Activated CD4-positive, alpha-beta memory T cell treated with anti-CD3 and anti-CD28 coated beads for 36 hours (primary cell): ENCODE measurements at places on chromosomes 6 and 20. TPM values are rescaled to one million over a fixed set of nuclear protein-coding genes. Genes with fewer than 3 reads are reported as not detected.

DNA sequence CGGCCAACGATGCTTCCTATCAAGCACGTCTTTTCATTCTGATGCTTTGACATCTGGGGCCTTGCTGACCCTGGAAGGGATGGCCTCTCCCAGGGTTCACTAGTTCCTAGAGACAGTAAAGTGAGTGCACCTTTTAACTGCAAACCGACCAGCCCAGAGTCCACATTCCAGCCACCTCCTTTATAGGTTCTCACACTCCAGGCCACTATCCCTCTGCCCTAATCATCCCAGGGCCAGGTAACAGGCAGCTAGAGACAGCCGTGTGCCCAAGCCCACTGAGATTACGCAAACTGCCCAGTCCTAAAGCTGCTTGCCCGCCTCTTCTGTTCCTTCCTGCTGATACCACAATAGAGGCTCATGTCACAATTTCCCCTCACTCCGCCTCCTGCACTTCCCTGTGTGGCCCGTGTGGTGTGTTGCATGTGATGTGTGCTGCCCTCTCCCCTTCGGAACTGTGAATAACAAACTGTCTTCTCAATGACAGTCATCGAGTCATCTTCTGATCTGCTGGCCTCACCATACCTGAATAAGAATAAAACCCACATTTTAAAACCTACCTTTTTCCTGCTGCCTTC, 123.7 kb upstream of the EXOC2 start:
- H3K27ac ChIP-seq = no peak overlapping the region
- H3K4me1 ChIP-seq = peaks cover 21% of the 10 kb centered on the region
- H3K4me3 ChIP-seq = no peak overlapping the region
- H3K27me3 ChIP-seq = peaks cover 20% of the 10 kb centered on the region

DNA sequence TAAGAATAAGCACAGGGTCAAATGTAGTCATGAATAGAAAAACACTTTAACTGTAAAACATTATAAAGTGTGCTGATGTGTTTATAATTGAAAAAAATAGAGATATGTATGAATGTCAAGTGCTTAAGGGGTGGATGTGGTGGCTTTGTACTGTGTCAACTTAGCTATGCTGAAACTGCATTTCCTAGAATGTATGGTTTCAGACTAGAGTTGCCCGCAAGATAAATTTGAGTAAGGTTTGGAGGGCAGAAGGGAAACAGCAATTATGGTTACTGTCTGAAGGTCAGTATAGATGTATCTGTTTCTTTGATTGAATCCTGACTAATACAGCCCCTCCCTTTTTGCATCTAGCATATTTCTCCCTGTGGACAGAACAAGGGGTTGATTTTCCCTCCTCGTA, 288.1 kb upstream of the MOCS1 start:
- H3K27me3 ChIP-seq = no peaks in the 10 kb centered on the region
- no peaks in the 10 kb centered on the region for H3K36me3 ChIP-seq
- no peak overlapping the region for H3K27ac ChIP-seq
- no peak overlapping the region for H3K4me3 ChIP-seq

- no peaks in the 10 kb centered on the region for H3K27me3 ChIP-seq
- H3K27ac ChIP-seq = no peak overlapping the region
- no peaks in the 10 kb centered on the region for H3K36me3 ChIP-seq
- H3K4me1 ChIP-seq = no peaks in the 10 kb centered on the region
- no peak overlapping the region for H3K4me3 ChIP-seq
Observed at GRCh38 chr6:68911811-68912210, 276.7 kb downstream of the ADGRB3 start.

ADGRB3 gene
- total RNA-seq = not detected

DNA sequence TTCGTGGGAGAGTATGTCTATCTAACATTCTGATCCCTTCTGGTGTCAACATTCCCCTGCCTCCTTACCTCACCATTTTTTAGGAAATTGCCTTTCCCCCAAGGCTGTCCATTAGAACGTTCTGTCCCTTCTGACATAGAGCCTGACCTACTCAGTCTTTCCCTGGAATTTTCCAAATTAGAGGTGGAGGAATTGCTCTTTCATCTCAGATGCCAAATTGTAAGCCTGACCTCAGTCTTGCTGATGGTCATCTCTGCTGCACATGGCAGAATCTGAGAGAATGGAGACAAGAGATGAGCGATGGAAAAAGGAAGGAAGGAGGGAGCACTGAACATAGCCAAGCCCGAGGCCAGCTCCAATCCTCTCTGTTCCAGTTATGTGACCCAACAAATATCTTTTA, 5.4 kb upstream of the GCM1 start:
- no peaks in the 10 kb centered on the region for H3K4me1 ChIP-seq
- DNase-seq = no peak
- H3K4me3 ChIP-seq = no peak overlapping the region
- H3K27ac ChIP-seq = no peak overlapping the region
- H3K36me3 ChIP-seq = no peaks in the 10 kb centered on the region
- H3K27me3 ChIP-seq = peaks cover 1% of the 10 kb centered on the region

DNA sequence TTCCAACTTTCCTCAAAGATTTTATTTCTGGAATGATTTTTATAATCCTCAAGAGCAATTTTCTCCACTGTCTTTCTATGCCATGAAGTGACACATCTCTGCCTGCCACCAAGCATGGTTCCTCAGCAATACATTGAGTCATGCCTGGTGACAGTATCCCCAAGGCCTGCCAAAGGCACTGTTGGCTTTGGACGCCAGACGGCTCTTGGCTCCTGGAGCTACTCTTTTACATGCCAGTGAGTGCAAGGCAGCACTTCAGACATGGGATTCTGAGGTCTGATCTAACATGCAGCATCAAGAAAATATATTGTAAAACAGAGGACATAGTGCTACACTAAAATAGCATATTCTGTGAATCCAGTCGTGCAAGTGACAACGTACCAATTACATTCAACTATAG, 20.1 kb upstream of the PLEKHG1 start:
- H3K36me3 ChIP-seq = no peaks in the 10 kb centered on the region
- DNase-seq = no peak
- no peaks in the 10 kb centered on the region for H3K4me1 ChIP-seq
- no peak overlapping the region for H3K4me3 ChIP-seq

IL17F gene
- total RNA-seq = 119 TPM

- no peaks in the 10 kb centered on the region for H3K36me3 ChIP-seq
- H3K27me3 ChIP-seq = peaks cover 30% of the 10 kb centered on the region
- H3K4me1 ChIP-seq = peaks cover 28% of the 10 kb centered on the region
- peak; percentile 87 for DNase-seq
- no peak overlapping the region for H3K27ac ChIP-seq
Observed at GRCh38 chr6:32148289-32149091, 3.2 kb downstream of the PRRT1 start.

GRCh38 chr6:116459927-116460326, 1.2 kb upstream of the CALHM6 start:
- no peaks in the 10 kb centered on the region for H3K36me3 ChIP-seq
- no peak overlapping the region for H3K4me3 ChIP-seq
- H3K27ac ChIP-seq = no peak overlapping the region
- peaks cover 22% of the 10 kb centered on the region for H3K4me1 ChIP-seq

PTGIS gene
- 1.8 TPM for total RNA-seq

GRCh38 chr6:91279740-91280493, 693.0 kb upstream of the MAP3K7 start:
- no peaks in the 10 kb centered on the region for H3K27me3 ChIP-seq
- H3K4me1 ChIP-seq = no peaks in the 10 kb centered on the region
- no peak overlapping the region for H3K27ac ChIP-seq
- H3K36me3 ChIP-seq = no peaks in the 10 kb centered on the region
- H3K4me3 ChIP-seq = no peak overlapping the region

GRCh38 chr6:4164456-4164855, 29.1 kb upstream of the ECI2 start:
- DNase-seq = no peak
- H3K27me3 ChIP-seq = peaks cover 3% of the 10 kb centered on the region
- no peaks in the 10 kb centered on the region for H3K36me3 ChIP-seq

LST1 gene
- total RNA-seq = 16.9 TPM

BTBD3 gene
- 1.9 TPM for total RNA-seq

GRCh38 chr6:46000905-46001304, 14.8 kb downstream of the CLIC5 start:
- H3K4me3 ChIP-seq = no peak overlapping the region
- no peak overlapping the region for H3K27ac ChIP-seq
- no peaks in the 10 kb centered on the region for H3K27me3 ChIP-seq
- no peak for DNase-seq

DNA sequence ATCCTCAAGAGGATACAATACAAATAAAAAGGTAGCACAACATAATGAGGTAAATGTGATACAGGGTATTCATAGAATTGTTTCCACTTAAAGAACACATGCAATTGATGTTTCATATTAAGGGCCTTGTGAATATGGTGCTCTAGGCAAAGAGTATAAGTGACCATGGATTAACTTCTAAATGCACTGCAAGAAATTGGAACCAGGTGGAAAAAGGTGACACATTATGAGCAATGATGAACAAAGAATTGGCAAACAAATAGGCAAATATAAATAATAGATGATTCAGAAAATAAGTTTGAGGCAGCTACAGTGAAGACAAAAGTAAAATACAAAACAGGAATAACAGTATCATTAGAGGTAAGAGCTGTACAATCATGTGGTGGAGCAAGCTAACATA, 192.0 kb downstream of the GRIK2 start:
- H3K27me3 ChIP-seq = no peaks in the 10 kb centered on the region
- H3K4me1 ChIP-seq = no peaks in the 10 kb centered on the region
- DNase-seq = no peak
- no peak overlapping the region for H3K27ac ChIP-seq
- H3K4me3 ChIP-seq = no peak overlapping the region

DNA sequence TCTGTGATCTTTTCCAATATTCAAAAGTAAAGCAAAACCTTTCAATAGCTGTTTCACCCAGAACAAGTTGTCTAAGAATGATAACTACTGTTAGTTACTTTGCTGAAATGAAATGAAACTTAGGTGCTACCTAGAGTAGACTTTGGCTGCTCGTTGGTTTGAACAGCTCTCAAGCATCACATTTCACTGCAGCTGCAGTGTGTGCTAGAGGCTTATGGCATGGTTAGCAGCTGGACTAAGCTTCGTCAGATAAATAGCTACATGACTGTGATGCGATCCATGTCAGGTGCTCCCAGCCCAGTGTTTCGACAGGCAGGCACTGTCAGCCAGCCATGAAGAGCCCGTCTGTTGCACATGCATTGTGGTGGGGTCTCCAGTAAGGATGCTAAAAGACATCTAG, 201.1 kb downstream of the TFAP2B start:
- DNase-seq = no peak
- no peaks in the 10 kb centered on the region for H3K27me3 ChIP-seq
- no peak overlapping the region for H3K27ac ChIP-seq
- H3K4me3 ChIP-seq = no peak overlapping the region
- no peaks in the 10 kb centered on the region for H3K36me3 ChIP-seq
- no peaks in the 10 kb centered on the region for H3K4me1 ChIP-seq

DNA sequence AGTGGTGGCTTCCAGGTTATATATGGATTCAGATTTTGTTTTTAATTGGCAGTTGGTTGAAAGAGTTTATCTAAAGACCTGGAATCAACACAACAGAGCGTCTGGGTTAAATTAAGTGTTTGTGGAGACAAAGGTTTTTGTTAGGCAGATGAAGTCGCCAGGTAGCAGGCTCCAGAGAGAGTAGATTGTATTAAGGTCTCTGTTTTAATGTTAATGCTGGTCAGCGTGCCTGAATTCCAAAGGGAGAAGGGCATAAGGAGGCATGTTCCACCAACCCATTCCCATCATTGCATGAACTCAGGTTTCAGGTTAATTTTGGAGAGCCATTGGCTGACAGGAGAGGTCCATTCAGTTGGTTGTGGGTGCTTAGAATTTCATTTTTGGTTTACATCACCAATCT, 744.1 kb upstream of the GJE1 start:
- H3K4me3 ChIP-seq = no peak overlapping the region
- no peak for DNase-seq
- no peaks in the 10 kb centered on the region for H3K36me3 ChIP-seq
- no peaks in the 10 kb centered on the region for H3K4me1 ChIP-seq
- no peak overlapping the region for H3K27ac ChIP-seq

DNA sequence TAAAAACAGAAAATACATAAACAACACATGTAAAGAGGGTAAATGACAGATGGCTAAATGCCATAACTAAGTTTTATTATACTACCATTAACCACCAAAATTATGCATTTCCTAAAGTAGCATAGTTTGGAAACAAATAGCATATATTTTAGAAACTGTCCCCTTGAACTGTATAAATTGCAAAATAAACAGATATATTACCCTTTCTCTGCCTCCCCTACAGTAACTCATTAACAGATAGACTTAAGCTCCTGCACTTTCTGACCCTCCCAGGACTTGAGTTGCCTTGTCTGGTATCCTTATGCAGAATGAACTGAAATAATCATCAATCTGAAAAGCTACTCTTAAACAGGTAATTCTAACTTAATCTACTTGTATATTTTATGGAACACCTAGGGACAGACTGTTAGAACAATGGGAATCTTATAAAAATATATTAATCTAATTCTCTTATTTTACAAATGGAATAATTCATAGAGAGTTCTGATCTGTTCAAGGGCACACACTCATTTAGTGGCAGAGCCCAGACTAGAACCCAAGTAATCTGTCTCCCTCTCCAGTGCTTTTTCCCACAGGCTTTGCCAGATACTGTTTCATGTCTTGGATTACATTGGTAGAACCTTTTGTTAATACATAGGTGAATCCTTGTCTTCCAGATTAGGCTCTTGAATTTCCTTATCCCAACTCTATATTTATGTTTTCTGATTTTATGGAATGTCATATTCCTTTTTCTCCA, 50.6 kb upstream of the LOC128125822 start:
- H3K4me3 ChIP-seq = no peak overlapping the region
- H3K27ac ChIP-seq = no peak overlapping the region
- H3K36me3 ChIP-seq = no peaks in the 10 kb centered on the region
- H3K4me1 ChIP-seq = peaks cover 3% of the 10 kb centered on the region

- no peak overlapping the region for H3K27ac ChIP-seq
- peaks cover 8% of the 10 kb centered on the region for H3K4me1 ChIP-seq
- no peak overlapping the region for H3K4me3 ChIP-seq
- no peak for DNase-seq
Observed at GRCh38 chr6:147055821-147056392, 148.3 kb upstream of the STXBP5 start.

CD83 gene
- 23.0 TPM for total RNA-seq

DNA sequence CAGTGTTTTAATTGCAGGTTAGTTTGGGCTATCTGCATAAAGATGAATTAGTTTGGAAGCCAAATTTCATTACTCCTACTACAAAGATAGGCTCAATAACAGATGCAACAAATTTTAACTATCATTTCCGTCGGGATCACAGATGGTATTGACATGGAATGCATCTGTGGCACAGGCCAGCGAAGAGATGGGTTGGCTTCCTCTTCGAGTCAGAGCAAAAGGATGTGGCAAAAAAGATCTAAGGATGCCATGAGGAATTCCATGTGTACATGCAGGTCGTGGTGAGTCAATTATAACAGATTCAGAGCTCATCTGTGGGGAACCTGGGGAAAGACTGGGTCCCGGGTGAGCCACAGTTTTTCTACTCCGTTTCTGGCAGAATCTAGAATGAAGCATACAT, 83.0 kb upstream of the CITED2 start:
- no peak overlapping the region for H3K27ac ChIP-seq
- no peak for DNase-seq
- no peaks in the 10 kb centered on the region for H3K27me3 ChIP-seq
- no peaks in the 10 kb centered on the region for H3K36me3 ChIP-seq
- no peaks in the 10 kb centered on the region for H3K4me1 ChIP-seq
